Stimulated activated CD8-positive, alpha-beta memory T cell treated with anti-CD3 and anti-CD28 coated beads, Interleukin-15, amount 100 ng/mL, for 48 hours (primary cell): ENCODE measurements at places on chromosomes 2 and 18.

DNA sequence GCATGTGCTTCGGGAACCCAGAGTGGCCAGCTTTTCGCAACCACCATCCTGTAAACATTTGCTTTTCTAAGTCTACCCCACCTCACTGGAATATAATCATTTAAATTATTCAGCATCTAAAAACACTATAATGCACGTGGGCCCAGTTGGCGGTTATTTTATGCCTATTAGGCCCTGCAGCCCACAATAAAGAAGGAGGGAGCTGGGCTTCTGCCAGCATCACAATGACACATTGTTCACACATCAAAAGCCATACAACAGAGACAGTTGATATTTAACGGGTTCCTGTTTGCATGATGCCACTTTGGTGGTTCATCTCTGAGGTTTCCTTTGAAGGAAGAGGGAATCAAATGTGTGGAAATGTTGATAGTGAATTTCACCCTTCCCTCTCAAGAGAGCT is 916.0 kb upstream of the CELF4 start:
- no peak for DNase-seq

DNA sequence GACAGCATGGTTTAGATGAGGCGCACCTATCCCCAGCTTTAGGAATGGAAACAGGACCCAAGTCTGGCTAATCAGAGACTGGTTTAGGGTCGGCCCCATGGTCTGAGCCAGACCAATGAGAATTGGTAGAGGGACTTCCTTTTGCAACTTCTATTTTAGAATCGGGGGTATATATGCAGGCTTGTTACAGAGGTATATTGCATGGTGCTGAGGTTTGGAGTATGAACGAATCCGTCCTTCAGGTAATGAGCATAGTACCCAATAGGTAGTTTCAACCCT is 1.5 kb upstream of the BOLA3 start:
- no peak for DNase-seq

DNA sequence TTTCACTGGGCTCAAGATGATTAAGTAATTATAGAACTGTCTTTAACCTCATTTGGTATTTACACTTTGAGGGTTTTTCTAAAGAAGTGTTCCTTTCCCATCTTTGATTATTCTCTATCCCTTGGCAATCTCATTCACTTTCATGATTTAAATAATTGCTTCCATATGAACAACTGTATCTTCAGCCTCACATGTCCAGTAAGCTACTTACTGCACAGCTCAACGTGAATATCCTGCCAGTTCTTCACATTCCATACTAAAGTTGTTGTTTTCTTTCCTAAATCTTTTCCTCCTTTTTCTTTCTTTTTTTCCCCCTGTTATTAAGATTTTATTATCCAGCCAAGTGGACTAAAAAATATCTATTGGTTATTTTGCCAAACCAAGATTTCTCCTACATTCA is 37.7 kb downstream of the ZC3H15 start:
- DNase-seq: no peak

DNA sequence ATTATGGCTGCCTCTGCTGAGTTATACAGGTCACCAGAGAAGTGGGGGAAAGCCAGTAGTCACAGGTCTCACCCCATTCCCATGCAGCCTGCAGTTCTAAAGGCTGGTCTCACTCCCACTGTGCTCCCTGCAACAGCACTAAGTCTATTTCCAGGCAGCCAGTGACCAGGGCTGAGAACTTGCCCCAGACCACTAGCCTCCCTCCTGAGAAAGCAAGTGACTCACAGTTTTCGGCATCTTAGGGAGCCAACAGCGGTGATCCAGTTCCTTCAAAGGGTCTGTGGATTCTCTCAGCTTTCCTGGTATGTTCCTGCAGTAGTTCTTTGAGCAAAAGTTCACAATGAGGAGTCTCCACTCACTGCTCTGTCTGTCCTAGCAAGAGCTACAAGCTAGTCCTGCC is 329.6 kb upstream of the MAP2 start:
- no peak for DNase-seq

DNA sequence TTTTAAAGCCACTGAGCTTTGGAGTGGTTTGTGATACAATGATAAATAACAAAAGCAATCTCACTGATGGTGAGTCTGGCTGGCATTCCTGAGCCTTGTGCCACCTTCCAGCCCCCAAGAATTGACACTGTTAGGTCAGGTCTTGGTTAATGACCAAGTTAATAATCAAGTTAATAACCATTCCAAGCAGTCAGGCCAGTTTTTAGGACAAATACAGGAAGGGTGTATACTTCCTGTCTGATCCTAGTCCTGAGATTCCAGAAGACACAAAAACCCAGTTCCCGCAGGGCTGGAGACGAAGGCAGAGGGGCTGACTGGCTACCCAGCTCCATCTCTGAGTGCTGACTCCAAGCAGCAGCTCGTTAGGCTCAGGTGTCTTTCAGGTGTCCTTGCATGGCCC is 74.6 kb upstream of the LAPTM4A start:
- DNase-seq: no peak

- DNase-seq: no peak
These were observed 208.2 kb downstream of the SLC8A1 start for GRCh38 chr2:40243581-40244187.

GRCh38 chr2:165055082-165055851 is 99.9 kb upstream of the SLC38A11 start:
- DNase-seq: no peak

GRCh38 chr2:125125902-125126301 is 1100.8 kb downstream of the CNTNAP5 start:
- DNase-seq: no peak

DNA sequence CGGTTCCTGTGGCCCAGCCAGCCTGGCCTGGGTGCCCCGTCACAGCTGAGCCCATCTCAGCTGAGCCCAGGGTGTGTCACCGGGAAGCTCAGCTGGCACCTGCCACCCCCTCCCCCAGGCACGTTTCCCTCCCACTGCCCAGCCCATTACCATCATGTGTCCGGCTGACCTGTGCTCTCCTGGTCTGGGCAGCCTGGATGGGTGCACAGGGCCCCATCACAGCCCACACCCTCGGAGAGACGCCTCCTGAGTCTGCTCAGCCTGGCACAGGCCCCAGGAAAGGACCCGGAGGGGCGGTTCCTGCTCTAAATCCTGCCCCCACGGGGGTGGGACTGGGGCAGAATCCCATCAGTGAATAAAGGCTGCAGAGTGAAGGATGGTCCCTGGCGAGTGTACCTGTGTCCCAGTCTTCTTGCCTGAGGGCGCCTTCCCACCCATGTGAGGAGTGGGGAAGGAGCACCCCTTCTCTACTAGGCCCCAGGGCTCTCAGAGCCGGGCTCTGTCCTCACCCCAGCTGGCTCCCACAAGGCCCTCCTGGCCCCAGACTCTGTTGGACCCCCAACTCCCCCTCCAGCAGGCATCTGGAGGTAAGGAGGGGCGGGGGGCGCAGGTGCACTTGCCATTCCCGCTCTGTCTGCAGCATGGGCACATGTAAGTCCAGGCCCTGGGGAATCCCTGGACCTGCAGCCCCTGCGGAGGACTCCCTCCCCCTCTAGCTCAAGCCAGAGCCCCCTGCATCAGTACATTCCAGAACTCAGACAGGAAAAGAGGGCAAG is 21.2 kb downstream of the GPC1 start:
- DNase-seq: no peak

- no peak for DNase-seq
These were observed 32.6 kb upstream of the SP3 start for GRCh38 chr2:173997753-173998152.

DNA sequence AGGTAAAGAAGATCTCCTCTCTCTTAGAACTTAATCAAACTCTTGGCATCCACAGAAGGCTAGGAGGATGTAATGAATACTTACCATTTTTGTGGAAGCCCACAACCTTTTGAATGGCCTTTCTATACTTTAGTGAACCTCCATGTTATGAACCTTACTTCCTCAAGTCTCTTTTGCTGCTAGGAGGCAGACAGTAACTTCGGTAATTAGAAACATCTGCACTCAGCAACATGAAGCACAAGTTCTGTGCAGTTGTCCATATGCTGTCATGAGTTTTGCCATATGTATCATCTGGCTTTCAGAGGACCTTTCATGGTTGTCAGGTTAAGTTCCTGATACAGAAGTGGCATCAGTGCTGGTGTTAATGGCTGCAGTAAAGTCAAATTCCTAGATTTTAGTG is 50.4 kb downstream of the PDK1 start:
- DNase-seq: no peak

- DNase-seq: no peak
These were observed 4.7 kb downstream of the D2HGDH start for GRCh38 chr2:241739177-241739576.

GRCh38 chr2:26422947-26423629 is 21.4 kb downstream of the DRC1 start:
- DNase-seq: no peak

GRCh38 chr18:31120594-31120993 is 18.4 kb upstream of the DSC2 start:
- no peak for DNase-seq

GRCh38 chr18:23825496-23825895 is 136.2 kb downstream of the LAMA3 start:
- DNase-seq: no peak

DNA sequence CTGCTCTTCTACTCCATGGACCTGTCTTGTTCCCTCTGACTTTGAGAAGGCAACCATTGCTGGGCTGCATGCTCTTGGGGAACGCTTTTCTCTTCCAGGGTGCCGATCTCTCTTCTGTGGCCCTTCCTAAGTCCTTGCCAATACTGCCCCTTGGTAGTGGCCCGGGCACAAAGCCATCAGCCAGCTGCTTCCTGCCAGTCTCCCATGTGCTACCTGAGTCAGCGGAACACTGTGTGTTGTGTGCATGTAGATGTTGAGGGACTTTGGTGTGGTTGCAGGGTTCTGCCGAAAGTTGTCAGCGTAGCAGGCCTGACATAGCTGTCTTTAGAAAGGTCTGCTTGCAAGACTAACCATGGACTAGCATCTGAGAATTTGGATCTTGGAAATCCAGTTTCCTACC is 35.4 kb downstream of the MGAT5 start:
- DNase-seq: no peak

GRCh38 chr2:3680548-3681345 is 22.6 kb upstream of the DCDC2C start:
- DNase-seq: no peak

- no peak for DNase-seq
These were observed 6.5 kb downstream of the LPIN1 start for GRCh38 chr2:11752906-11753305.

DNA sequence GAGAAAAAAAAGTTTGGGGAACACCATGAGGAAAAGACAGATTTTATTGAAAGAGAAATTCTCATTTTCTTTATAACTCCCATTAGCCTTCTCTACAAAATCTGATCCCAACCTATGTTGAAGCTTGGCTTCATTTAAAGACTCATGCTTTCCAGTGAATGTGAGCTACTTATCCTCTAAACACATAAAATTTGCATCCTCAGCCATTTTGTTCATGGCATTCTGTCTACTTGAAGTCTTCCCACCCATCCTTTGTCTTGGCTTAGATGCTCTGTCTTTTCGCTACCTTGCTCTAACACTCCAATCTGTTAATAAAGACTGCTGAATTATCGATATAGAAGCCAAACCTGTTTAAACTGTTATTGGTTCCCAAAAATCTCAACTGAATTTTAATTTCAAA is 39.3 kb downstream of the GDF7 start:
- no peak for DNase-seq

GRCh38 chr2:165067643-165068486 is 112.5 kb upstream of the SLC38A11 start:
- DNase-seq: no peak

- no peak for DNase-seq
These were observed 377.4 kb upstream of the DSEL start for GRCh38 chr18:67893916-67894315.

DNA sequence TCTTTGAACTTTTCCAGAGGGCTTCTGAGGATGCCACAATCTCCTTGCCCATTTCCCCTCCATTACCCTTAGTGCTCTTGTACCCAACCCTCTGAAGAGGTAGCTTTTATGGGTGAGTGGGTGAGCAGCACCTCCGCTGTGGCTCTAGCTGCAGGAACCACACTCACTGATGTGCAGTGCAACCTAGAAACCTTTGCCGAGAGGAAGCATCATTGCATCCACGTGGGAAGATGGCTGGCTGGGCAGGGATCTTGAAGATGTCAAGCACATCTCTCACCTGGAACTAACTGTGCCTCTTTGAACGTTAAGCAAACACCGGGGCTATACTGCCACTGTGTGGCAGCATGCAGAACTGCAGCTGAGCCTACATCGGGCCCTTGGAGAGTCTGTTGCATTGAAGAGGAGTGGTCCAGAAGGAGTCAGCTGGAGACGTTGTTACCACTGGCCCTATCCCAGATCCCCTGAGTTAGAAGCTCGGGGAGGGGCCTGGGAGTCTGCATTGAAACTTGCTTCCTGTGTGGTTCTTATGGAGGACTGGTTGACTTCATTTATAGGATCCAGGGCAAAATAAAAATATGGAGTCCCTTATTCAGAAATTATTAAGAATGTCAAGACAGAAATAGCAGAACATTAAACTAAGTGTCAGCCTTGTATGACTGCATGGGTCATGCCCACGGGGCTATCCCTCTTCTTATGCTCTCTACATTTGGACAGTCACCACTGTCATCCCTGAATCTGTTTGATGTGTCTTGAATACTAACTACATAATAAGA is 28.7 kb downstream of the IGFBP5 start:
- peak; percentile 38 for DNase-seq

DNA sequence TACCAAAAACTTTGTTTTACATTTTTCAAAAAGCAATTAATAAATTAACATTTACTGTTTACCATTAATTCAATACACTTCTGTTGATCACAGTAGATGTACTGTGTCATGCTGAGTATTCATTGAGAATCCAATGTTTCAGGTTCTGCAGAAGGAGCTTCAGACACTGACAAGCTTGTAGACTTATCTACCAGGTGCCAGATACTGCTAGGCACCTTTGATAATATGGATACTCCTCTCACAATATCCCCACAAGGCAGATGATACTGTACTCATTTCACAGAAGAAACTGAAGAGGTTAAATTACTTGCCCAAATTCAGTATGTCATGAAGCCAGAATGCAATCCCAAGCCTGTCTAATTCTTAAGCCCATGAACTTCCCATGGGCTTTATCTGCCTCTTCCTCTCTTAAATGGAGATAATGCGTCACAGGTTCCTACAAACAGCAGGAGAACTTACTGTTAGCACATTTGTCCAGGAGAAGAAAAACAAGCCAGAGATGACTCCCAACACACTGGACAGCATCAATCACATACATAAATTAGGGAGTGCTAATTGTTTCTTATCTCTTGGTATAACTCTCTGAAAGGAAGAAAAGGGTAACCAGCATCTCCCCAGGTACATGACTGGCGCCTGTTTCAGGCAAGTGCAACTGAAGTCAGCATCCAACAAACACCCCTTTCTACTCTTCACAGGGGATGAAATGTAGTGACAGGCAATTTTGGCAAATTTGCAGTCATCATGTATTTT is 27.4 kb downstream of the ITSN2 start:
- no peak for DNase-seq

DNA sequence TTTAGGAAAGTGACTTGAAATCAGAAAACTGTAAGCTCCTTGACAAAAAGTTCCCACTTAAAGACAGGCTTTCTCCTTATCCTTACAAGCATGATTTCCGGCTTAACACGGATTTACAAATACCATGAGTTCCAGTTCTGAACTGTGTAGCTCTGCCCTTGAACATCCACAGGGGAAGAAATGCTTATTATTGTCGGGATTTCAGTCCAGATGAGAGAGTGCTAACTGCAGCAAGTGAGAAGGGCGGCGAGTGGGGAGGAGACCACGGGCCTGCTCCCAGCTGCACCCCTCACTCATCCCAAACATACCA is 73.1 kb downstream of the LRRC30 start:
- no peak for DNase-seq

- no peak for DNase-seq
These were observed 587.7 kb downstream of the CPS1 start for GRCh38 chr2:211144078-211144477.
